ENCODE measurements at places on chromosomes 11 and 22. TPM values are rescaled to one million over a fixed set of nuclear protein-coding genes. Genes with fewer than 3 reads are reported as not detected.
A peak's percentile ranks its signal among the peaks of the same experiment; 100 is the strongest.

DNA sequence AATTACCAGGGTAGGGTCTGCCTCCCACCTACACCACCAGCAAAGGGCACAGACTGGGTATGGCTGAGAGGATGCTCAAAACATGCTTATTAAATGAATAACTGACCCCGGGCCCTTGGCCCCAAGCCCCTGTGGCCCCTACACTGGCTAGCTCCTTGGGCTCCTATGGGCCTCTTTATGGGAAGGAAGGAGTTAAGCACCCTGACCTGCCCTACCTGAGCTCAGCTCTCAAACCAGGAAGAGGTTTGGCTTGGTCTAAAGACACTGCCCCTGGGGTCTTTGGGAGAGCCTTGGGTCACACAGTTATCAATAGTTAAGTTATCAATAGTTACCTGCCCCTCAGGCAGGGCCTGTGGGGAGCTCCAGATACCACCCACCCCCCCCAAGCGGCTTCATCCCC lies 1.2 kb downstream of the USH1C start:
- no peak overlapping the region for H3K27ac ChIP-seq
- no peak overlapping the region for H3K4me3 ChIP-seq
- H3K27me3 ChIP-seq = peaks cover 25% of the 10 kb centered on the region
- H3K4me1 ChIP-seq = no peaks in the 10 kb centered on the region
- H3K36me3 ChIP-seq = no peaks in the 10 kb centered on the region

DNA sequence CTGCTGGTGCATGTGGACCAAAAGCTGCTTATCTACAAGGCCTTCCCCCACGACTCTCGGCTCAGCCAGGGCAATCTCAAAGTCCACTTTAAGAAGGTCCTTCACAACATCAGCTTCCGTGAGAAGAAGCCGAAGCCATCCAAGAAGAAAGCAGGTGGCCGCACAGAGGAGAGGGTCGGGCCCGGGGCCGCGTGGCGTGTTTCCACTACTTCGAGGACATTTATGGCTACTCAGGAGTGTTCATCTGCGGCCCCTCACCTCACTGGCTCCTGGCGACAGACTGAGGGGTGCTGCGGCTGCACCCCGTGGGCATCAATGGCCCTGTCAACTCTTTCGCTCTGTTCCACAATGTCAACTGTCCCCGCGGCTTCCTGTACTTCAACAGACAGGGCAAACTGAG lies 16.2 kb upstream of the SLC5A4 start:
- H3K4me3 ChIP-seq = no peak overlapping the region
- peak; percentile 54 for DNase-seq
- H3K27ac ChIP-seq = no peak overlapping the region
- H3K36me3 ChIP-seq = no peaks in the 10 kb centered on the region

GRCh38 chr22:46770726-46771125 lies 8.3 kb downstream of the TBC1D22A start:
- H3K27ac ChIP-seq = peak overlapping the region; percentile 92
- H3K4me3 ChIP-seq = no peak overlapping the region
- H3K36me3 ChIP-seq = no peaks in the 10 kb centered on the region
- no peaks in the 10 kb centered on the region for H3K27me3 ChIP-seq

DNA sequence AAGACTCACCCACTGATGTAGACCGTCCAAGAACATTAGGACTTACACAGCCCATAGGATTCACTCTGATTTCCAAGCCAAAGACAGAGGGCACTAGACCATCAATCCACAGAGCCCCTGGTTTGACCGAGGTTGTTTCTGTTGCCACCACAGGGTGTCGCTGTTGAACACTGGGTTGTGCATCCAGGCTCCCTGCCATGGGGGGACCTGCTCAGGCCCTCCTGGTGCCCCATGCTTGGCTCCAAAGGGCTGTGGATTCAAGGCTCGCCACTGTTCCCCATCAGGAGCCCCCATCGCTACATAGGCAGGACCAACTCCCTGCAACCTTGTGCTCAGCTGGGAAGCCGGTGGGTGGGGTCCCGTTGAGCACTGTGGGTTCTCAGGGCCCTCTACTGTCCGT lies 128.0 kb upstream of the ANO1 start:
- H3K4me1 ChIP-seq = no peaks in the 10 kb centered on the region
- peak; percentile 24 for DNase-seq
- H3K27ac ChIP-seq = no peak overlapping the region
- no peak overlapping the region for H3K4me3 ChIP-seq
- H3K27me3 ChIP-seq = peaks cover 61% of the 10 kb centered on the region

DNA sequence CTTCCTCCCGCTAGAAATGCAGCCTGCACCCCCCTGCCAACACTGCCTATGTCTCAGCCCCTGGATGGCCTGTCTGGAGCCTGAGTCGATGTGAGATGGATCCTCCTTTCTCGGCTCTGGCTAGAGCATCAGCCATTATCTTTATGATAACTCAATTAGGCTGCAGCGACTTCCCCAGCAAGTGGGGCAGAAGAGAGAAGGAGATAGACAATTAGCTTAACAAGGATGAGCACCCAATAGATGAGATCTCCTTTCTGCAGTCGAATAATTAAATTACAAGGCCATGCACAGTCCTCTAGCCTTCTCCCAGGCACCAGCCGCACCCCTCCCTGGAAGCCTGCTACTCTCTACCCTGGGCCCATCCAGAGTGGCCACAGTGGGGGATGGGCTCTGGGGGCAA lies 179.3 kb downstream of the CEP164 start:
- H3K36me3 ChIP-seq = no peaks in the 10 kb centered on the region
- H3K27me3 ChIP-seq = no peaks in the 10 kb centered on the region
- no peak overlapping the region for H3K4me3 ChIP-seq
- H3K4me1 ChIP-seq = peaks cover 4% of the 10 kb centered on the region
- no peak overlapping the region for H3K27ac ChIP-seq

DNA sequence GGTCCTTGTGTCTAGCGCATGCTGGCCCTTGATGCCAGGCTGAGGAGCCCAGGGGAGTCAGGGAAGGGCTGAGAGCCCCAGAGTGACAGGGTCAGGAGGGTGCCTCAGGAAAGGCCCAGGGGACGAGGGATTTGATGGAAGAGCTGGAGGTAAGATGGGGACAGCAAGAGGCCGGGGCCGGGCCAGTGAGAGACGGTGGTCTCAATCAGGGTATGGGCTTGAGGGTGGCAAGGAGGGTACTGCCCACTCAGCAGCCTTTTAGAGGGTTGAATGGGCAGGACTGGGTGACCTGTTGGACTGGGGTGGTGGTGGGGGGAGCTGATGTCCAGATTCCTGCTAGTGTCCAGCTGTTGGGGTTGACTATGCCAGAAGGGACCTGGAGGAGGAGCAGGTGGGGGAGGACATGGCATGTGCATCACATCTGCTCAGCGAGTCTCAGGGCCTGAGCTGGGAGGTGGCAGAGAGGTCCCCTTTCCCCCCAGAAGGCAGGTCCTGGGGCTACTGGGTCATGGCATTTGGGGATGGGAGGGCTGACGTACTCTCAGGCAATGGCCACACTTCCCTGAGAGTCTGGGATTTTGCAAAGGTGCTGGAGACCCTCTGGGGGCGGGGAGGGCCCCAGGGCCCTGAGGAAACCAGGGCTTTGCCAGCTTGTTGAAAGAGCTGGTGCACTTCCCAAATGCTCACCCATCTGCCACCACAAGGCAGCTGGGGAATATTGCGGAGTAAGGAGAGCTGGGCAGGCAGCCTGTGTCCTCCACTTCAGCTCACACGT lies 18.4 kb downstream of the MYO7A start:
- H3K36me3 ChIP-seq = no peaks in the 10 kb centered on the region
- no peak overlapping the region for H3K4me3 ChIP-seq
- DNase-seq = no peak

DNA sequence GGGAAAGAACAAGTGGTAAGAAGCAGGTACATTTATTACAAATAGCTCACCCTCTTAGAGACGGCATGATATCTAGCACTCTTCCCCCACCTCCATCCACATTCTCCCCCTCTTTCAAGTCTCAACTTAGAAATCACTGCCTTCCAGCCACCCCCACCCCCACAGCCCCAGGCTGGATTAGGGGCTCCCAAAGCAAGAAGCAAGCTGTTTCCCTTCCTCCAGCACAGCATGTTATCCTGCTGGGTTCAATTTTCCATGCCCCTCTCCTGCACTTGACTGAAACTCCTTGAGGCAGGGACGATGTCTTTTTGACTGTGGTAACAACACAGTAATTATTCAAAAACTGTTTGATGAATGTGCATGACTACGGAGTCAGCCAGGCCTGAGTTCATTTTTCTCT lies 350.7 kb downstream of the LARGE1 start:
- no peak for DNase-seq
- H3K4me1 ChIP-seq = peaks cover 63% of the 10 kb centered on the region
- H3K27ac ChIP-seq = no peak overlapping the region

- peaks cover 5% of the 10 kb centered on the region for H3K4me1 ChIP-seq
- H3K27me3 ChIP-seq = no peaks in the 10 kb centered on the region
- H3K4me3 ChIP-seq = no peak overlapping the region
- DNase-seq = peak; percentile 27
These were observed 14.7 kb downstream of the KCNQ1OT1 start for GRCh38 chr11:2685051-2685450.

GRCh38 chr11:2176389-2176900 lies 4.8 kb upstream of the TH start:
- peaks cover 38% of the 10 kb centered on the region for H3K27me3 ChIP-seq
- no peak for DNase-seq
- H3K4me1 ChIP-seq = no peaks in the 10 kb centered on the region
- H3K36me3 ChIP-seq = no peaks in the 10 kb centered on the region
- H3K4me3 ChIP-seq = no peak overlapping the region

DNA sequence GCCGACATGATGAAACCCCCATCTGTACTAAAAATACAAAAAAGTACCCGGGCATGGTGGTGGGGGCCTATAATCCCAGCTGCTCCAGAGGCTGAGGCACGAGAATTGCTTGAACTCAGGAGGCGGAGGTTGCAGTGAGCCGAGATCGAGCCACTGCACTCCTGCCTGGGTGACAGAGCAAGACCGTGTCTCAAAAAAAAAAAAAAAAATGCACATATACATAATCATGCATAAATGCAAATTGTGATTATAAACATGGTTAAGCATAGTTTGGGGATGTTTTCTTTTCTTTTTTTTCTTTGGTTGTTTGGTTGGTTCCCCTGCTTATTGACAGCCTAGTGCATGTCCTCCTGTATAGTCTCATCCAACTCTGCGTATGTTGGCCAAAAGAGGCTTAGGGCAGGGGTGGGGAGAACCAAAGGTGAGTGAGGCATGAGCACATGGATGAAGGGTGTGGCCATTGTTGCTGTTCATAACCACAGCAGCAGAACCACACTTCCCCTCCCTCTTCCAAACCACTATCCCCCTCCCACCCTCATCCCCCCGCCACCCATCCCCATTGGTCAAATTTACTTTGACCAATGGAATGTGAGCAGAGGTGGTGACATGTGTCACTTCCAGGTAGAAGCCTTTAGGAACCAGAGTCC lies 6.9 kb upstream of the VPS37C start:
- no peak for DNase-seq
- H3K27me3 ChIP-seq = no peaks in the 10 kb centered on the region
- H3K27ac ChIP-seq = no peak overlapping the region

DNA sequence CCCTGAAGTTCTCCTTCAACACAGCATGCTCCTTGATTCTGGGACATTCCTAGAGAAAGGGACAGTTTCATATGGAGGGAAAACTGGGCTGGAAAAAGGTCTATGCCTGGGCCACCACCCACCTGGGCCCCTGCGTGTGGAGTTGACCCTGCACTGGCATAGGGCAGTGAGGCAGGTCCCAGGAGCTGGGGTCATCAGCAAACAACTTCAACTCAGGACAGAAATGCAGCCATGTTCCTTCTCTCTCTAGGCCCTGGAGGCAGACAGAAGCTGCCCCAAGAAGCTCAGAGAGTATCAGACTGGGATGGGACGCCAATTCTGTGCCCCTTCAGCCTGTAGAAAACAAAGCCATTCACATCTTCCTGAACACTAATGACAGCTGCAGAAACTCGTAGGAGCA lies 34.9 kb downstream of the RTL6 start:
- H3K4me1 ChIP-seq = no peaks in the 10 kb centered on the region
- no peaks in the 10 kb centered on the region for H3K27me3 ChIP-seq
- DNase-seq = peak; percentile 34
- no peaks in the 10 kb centered on the region for H3K36me3 ChIP-seq
- no peak overlapping the region for H3K27ac ChIP-seq

DNA sequence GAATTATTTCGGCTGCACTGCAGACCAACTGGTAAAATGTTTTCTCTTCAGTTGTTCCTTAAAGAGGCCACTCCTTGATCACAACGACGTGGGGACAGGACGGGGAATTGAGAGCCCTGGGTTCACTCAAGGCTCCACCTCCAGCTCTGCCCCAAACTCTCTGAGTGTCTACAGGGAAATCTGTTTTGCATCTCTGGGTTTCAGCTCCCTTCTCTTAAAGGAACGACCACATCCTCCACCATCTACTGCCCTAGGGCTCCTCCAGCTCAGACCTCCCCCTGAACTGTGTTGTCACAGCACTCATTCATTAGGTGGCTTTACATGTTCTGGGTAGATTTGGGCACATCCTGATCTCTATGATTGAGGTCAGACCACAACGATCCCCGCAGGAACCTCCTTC lies 5.1 kb upstream of the PPFIA1 start:
- H3K4me1 ChIP-seq = peaks cover 8% of the 10 kb centered on the region
- no peak for DNase-seq
- H3K27ac ChIP-seq = no peak overlapping the region

- H3K36me3 ChIP-seq = no peaks in the 10 kb centered on the region
- DNase-seq = peak; percentile 71
- no peak overlapping the region for H3K27ac ChIP-seq
- no peaks in the 10 kb centered on the region for H3K27me3 ChIP-seq
These were observed 5.2 kb upstream of the MUC5AC start for GRCh38 chr11:1152316-1153104.

GRCh38 chr11:75592715-75593114 lies 30.7 kb downstream of the SERPINH1 start:
- H3K4me1 ChIP-seq = no peaks in the 10 kb centered on the region
- H3K36me3 ChIP-seq = no peaks in the 10 kb centered on the region
- H3K27me3 ChIP-seq = no peaks in the 10 kb centered on the region
- H3K27ac ChIP-seq = no peak overlapping the region
- no peak for DNase-seq

- no peak for DNase-seq
- peaks cover 3% of the 10 kb centered on the region for H3K4me1 ChIP-seq
- H3K27me3 ChIP-seq = peaks cover 5% of the 10 kb centered on the region
- no peak overlapping the region for H3K27ac ChIP-seq
- H3K4me3 ChIP-seq = no peak overlapping the region
These were observed 60.0 kb downstream of the BTG4 start for GRCh38 chr11:111452146-111452545.

Gene DRD2
- total RNA-seq = not detected

Gene OR8G5
- total RNA-seq = not detected

Gene SPDYC
- total RNA-seq = not detected

Gene TBCEL
- 34.6 TPM for total RNA-seq

Gene PKNOX2
- total RNA-seq = 6.4 TPM

Gene OVOL1
- 0.14 TPM for total RNA-seq

Gene PLAAT2
- total RNA-seq = 1.3 TPM

Gene OOSP4B
- total RNA-seq = not detected

Gene RAB38
- 2.7 TPM for total RNA-seq

Gene CARNS1
- 2.1 TPM for total RNA-seq

Gene SYTL2
- total RNA-seq = 31.1 TPM

Data from spleen (tissue), 13 donors.